ENCODE measurements at places on chromosomes 1 and 21.

DNA sequence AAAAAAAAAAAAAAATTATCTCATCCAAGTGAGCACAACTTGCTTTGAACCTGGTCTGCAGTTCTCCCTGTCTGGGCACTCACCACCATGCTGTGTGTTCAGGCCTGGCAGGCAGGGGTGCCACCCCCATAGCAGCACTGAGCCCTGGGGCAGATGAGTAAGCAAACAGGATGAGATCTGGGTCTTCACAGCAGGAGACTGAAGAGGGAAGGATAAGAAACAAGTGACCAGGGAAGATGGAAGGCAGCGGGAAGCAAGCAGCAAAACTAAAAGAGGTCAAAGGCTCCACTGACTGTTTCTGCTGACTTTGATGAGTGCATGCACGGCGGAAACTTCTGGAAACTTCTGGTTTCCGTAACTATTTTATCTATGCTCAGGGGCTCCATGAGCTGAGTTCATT lies 133.5 kb upstream of the SOD1 start:
- no peak for DNase-seq

- no peak for DNase-seq
These were observed 85.8 kb downstream of the NIBAN1 start for GRCh38 chr1:184888505-184888904.

GRCh38 chr1:190511554-190511953 lies 33.9 kb upstream of the BRINP3 start:
- DNase-seq = no peak

DNA sequence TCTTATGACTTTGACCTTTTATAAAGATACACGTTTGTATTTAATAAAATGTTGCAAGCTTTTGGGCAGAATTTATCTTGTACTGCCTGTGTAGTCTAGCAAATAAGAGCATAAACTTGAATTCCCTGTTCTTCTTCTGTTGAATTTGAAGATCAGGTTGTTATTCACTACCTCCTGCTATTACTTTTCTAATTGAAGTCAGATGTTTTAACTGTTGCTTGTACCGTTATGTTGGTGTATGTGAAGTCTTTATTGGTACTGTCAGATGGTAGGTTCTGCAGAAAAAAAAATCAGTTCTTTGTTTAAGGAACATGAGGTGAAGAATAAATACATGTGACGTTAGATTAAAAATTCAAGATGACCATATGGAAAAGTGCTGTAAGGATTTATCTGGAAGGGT lies 69.1 kb downstream of the DYRK1A start:
- no peak for DNase-seq

GRCh38 chr1:218034468-218034867 lies 250.6 kb upstream of the RRP15 start:
- DNase-seq = no peak
